Right renal pelvis (tissue), 4 donors: ENCODE measurements at places on chromosomes 6 and 20.

GRCh38 chr6:5501837-5502236, 240.5 kb downstream of the FARS2 start:
- DNase-seq, result no peak

- DNase-seq, result no peak
Measured at GRCh38 chr6:16494793-16495192, 256.4 kb downstream of the GMPR start.

DNA sequence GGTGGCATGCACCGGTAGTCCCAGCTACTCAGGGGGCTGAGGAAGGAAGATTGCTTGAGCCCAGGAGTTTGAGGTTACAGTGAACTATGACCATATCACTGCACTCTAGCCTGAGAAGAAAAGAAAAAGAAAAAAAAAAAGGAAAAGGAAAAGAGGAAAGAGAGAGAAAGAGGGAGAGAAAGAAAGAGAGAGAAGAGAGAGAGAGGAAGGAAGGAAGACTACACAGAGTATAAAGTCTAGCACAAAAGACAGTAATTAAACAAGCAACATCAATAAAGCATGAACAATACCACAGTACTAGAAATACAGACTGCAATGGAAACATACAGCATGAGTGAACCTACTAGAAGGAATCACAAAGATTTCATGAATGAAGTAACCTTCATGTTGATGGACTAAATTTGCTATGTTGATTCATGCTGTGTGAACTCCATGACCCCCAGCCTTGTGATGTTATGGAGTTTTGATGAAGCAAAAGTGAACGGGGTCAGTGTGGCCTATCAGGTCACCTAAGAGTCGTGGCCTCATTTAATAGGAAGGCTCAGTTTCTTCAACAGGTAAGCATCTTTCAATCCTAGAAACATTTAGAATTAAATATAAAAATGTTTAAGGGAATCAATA, 57.6 kb downstream of the NUDT3 start:
- DNase-seq, result no peak

DNA sequence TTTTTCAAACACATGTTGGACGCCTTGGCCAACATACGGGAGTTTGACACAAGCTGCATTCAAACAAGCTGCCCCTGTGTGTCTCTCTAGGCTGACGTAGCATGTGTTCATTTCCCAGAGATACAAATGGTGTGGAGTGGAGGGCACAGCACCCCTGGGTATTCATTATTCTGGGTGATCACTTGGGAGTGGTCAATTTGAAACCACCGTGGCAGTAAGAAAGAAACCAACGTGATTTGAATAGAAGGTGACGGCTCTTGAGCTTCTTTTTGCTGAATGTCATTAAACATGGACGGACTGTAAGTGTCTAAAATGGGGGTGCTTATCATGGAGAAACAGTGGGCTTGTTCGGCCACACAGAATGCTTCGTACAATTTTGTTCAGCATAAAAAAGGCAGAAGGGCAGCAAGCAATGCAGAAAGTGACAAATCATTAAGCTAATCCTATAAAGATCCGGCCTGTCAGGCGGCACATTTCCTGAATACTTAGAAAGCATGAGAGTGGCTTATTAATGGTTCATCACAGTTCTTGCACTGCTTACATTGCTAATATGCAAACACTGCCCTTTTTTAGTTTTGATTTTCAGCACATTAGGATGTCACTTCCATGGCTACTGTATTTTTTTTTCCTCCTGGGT, 1261.9 kb upstream of the CITED2 start:
- DNase-seq, result no peak

GRCh38 chr6:41790045-41790444, 2.6 kb downstream of the TOMM6 start:
- DNase-seq, result no peak

GRCh38 chr6:150119173-150119572, 23.7 kb upstream of the PPP1R14C start:
- no peak for DNase-seq

- DNase-seq, result no peak
Measured at GRCh38 chr6:44702292-44702691, 314.8 kb downstream of the CDC5L start.

- no peak for DNase-seq
Measured at GRCh38 chr20:18669241-18670019, 81.6 kb downstream of the DTD1 start.

GRCh38 chr20:15851576-15852215, 721.6 kb downstream of the KIF16B start:
- DNase-seq, result no peak

- no peak for DNase-seq
Measured at GRCh38 chr6:154297721-154298120, 58.9 kb downstream of the IPCEF1 start.

GRCh38 chr20:49490689-49491088, 8.2 kb upstream of the KCNB1 start:
- DNase-seq, result no peak

GRCh38 chr20:64074963-64075362, 4.4 kb downstream of the RGS19 start:
- no peak for DNase-seq

- no peak for DNase-seq
Measured at GRCh38 chr6:35173427-35174087, 32.4 kb upstream of the TCP11 start.

- no peak for DNase-seq
Measured at GRCh38 chr20:56467968-56468315, 485 bp upstream of the RTF2 start.

GRCh38 chr6:1502041-1502440, 107.7 kb upstream of the FOXC1 start:
- DNase-seq, result no peak

DNA sequence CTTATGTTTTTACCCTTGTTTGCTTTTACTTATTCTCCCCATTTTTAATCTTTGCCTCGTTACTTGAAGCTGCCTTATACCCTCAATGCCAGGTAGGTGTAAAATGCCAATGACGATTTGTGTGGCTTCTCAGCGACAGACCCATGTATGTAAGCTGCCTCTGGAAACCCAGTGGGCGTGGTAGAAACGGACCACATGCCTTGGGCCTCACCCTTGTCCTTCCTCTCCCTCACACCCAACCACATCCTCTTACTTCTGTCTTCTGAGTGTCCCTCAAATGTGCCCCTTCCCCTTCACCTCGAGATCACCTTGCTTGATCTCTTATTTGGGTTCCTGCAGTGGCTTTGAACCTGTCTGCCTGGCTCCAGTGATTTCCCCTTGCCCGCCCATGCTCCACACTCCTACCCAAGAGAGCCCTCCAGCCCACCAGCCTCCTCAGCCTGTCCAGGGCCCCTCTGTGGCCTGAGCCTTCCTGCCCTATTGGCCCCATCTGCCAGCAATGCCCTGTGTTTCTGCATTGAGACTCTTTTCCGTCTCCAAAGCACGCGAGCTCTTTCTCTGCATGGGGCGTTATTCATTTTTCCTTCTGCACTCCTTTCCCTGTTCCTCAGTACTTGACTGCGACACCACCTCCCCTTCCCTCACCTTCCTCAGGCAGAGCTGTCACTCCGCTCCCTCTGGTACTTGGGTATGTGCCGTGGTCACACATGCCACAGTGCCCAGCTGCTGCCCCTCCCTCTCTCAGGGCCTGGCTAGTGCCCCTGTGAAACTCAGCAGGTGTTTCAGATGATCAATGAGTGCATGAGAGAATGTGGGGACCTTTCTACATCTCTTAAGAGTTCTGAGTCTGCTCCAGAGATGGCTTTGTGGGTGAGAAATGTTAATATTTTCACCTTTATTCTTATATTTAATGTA, 115.4 kb downstream of the SLX4IP start:
- DNase-seq, result no peak

GRCh38 chr6:156720691-156721685, 56.2 kb upstream of the ARID1B start:
- no peak for DNase-seq

DNA sequence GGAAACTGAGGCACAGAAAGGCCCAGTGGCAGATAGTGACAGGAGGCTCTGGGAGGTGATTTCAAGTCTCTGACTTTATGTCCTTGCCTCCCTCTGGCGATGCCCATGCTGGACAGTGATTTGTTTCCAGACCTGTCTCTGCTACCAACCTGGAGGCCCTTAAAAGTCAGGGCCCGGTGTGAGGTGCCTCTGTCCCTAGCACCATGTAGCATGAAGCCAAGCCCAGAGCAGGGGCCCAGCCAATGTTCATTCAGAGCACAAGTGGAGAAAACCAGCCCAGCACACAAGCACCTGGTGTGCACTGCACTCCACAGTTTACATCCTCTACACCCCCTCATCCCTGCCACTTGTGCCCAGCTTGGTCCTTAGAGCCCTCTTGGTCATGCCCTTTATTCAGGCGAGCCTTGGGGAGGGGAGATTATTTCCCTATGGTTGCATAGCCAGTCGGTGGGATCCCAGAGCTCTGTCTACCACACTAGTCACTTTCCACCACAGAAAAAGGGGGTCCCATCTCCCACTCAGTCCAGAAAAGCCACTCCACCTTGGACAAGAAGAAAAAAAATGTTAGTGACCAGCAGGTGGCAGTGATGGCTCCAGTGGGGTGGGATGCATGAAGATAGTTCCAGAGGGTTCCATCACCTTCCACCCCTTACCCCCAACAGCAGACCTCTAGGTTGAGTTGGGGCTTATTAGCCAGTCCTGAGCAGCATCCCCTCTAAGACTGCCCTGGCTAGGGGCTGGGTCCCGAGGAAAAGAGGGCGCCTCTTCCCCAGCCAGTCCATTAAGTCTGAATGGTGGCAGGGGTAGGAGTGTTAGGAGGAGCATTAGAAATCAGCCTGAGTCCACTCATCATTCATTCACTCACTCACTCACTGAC, 30.9 kb downstream of the KIAA1755 start:
- no peak for DNase-seq

GRCh38 chr20:16624106-16624505, 50.9 kb upstream of the KIF16B start:
- no peak for DNase-seq

GRCh38 chr6:136716917-136717715, 75.2 kb downstream of the MAP3K5 start:
- DNase-seq, result no peak

DNA sequence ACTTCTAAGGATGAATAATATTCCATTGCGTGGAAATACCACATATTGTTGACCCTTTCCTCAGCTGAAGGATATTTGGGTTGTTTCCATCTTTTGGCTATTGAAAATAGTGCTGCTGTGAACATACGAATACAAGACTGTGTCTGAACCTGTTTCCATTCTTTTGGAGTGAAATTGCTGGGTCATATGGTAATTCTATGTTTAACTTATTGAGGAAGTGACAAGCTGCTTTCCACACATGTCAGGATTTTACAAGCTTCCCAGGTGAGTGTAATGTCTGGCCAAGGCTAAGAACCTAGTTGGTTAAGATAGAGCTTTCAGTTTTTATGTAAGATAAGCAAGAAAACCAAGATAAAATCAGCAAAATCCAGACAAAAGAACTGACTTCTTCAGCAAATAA, 48.8 kb downstream of the PPP1R3G start:
- no peak for DNase-seq

DNA sequence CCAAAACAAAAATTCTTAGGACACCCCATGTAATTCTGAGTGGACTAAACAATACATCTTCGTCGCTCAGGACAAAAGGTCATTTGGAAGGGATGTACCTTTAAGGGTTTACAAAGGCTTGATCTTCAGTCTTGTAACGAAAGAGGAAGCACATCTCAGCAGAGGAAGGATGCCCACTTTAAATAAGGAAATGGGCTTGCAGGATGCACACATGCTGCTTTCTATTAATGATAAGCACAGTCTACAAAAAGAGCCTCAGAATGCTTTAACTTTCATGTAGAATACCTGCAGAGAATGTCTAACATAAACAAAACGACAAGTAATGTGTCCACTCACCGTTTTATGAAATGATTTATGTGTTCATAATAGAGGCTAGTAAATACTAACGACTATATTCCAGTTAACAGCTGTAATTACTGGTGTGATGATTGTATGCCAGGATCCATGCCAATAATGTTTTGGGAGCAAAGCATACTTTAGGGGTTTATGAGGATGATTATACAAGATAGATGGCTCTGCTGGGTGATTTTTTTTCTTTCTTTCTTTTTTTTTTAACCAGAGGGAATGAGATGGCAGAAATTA, 216.9 kb downstream of the GMDS start:
- no peak for DNase-seq

DNA sequence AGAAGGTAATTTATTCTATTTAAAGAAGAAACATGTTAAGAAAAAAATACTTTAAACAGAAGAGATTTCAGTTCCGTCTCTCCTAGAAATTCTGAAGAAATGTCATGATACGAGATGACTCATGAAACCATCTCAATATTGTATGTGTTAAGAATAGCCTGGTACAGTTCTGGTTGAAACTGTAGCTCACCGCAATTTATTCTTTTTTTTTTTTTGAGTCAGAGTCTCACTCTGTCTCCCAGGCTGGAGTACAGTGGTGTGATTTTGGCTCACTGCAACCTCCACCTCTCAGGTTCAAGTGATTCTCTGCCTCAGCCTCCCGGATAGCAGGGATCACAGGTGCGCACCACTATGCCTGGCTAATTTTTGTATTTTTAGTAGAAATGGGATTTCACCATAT, 103.3 kb downstream of the ARHGAP18 start:
- no peak for DNase-seq

- DNase-seq, result no peak
Measured at GRCh38 chr20:47949230-47949629, 163.9 kb upstream of the SULF2 start.

DNA sequence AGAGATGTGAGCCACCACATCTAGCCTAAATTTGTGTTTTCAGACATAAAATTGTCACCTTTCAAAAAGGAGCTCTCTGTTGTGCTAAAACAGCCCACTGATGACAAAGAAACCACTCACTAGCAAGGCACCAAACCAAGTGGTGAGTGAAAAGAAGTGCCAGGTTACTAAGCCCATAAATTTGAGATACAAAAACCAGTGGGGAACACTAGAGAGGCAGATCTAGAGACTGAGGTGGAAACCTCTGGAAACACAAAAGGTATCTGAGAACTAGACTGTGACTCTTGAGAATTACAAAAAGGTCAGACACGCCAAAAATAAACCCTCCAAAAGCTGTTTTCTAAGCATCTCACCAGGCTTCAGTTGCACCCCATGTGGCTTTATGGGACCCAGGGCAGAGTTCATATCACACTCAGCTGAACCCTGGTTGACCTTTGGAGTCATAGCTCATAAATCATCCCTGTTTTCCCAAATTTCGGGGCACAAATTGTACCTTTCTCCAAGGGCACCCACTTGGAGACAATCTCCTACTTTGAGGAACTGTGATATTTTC, 24.2 kb downstream of the SAMD3 start:
- DNase-seq, result no peak

GRCh38 chr20:22815603-22816315, 219.4 kb upstream of the SSTR4 start:
- DNase-seq, result no peak

DNA sequence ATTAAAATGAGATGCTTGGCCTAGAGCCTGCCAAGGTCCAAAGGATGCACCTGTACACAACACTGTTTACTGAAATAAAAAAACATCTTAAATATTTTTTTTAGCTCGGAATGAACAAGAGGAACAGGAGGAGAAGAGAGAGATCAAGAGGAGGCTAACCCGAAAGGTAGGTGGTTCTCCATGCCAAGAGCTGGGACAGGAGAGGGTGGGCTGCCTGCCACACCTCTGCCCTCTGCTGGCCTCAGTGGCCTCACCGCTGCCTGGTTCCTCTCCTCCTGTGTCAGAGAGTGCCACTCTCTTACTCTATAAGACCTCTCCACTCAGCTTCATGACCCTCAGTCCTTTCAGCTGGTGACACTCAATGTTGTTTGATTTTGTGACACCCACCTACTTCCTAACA, 50.2 kb downstream of the TBC1D7 start:
- no peak for DNase-seq
